Sigmoid colon (tissue), 7 donors: ENCODE measurements at places on chromosomes 1 and 21.

GRCh38 chr1:31978843-31979400 lies 34.7 kb upstream of the KHDRBS1 start:
- no peak overlapping the region for H3K27ac ChIP-seq
- H3K4me1 ChIP-seq, result no peaks in the 10 kb centered on the region
- H3K36me3 ChIP-seq, result no peaks in the 10 kb centered on the region
- H3K27me3 ChIP-seq, result no peaks in the 10 kb centered on the region
- DNase-seq, result no peak

- H3K27ac ChIP-seq, result no peak within 1 kb of the TSS
- no peak within 1 kb of the TSS for H3K4me3 ChIP-seq
- no peak for DNase-seq
- H3K4me1 ChIP-seq, result no peaks in the 10 kb centered on the region
- H3K27me3 ChIP-seq, result no peaks in the 10 kb centered on the region
Observed at GRCh38 chr21:30320215-30320614, at the start of gene KRTAP26-1. TSS of gene KRTAP26-1 (minus strand) at chr21:30320315. CDS start at chr21:30320035, 280 bp downstream.

GRCh38 chr1:212578041-212578440 lies 30.5 kb upstream of the ATF3 start:
- H3K4me3 ChIP-seq, result no peak overlapping the region
- H3K27ac ChIP-seq, result no peak overlapping the region
- no peak for DNase-seq
- H3K36me3 ChIP-seq, result no peaks in the 10 kb centered on the region

DNA sequence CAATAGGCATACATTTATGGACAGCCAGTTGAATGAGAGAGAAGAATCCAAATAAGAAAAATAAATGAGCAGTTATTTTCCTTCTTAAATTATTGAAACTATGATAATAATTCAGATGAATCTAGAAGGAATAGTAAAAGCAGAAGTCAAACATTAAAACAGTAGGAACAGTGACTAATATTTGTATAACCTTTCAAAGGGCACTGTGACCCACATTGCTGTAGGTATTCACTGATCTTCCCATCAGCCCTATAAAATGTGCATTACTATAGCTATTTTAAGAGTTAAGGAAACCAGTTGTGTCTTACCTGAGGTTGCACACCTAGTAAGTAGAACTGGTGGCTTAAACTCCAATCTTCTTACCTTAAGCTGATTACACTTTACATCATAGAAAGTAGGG lies 102.8 kb upstream of the ARTN start:
- no peak overlapping the region for H3K27ac ChIP-seq
- no peaks in the 10 kb centered on the region for H3K27me3 ChIP-seq
- no peak overlapping the region for H3K4me3 ChIP-seq
- H3K4me1 ChIP-seq, result no peaks in the 10 kb centered on the region
- DNase-seq, result no peak

DNA sequence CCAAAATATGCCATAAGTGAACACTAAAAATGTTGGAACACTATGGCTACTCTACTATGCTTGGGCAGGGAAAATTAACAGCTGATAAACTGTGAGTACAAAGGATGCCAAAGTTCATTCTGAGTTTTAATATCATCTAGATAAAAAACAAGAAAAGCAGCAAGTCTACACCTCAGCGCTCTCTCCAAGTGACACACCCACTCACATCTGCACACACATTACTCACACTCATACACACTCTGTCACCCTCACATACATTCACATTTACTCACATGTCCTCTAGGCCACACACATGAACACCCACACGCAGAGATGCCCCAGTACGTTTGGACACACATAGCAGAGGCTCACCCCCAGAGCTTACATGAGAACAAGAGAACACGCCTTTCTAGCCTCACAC lies 87.3 kb upstream of the RAB4A start:
- no peaks in the 10 kb centered on the region for H3K4me1 ChIP-seq
- H3K4me3 ChIP-seq, result no peak overlapping the region
- DNase-seq, result no peak
- no peaks in the 10 kb centered on the region for H3K27me3 ChIP-seq

DNA sequence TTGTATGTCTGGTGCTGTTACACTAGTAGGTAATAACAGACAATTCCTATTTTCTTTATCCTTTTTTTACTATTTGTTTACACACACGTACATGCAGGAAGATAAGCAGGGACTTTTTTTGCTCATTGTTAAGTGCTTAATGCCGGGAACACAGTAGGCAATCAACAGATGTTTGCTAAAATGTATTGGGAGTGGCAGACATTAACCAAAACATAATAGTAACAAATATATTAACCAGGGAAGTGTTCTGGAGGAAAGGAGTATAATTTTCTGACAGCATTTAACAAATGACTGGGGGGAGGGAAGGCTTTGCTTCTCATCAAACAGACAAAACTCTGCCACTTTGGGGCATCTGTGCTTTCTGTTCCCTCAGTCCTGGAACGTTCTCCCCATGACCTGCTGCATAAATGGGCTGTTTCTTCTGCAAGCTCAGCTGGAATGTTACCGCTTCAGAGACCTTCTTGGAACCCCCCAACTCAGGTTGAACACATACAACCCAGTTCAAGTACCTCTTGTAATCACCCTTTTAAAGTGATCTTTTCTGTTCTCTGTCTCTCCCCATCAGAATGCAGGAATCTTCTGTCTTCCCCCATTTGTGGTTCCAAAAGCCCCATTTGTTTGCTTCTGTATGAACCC lies 2.1 kb downstream of the CR1L start:
- no peak for DNase-seq
- peaks cover 6% of the 10 kb centered on the region for H3K4me1 ChIP-seq
- H3K36me3 ChIP-seq, result no peaks in the 10 kb centered on the region
- no peak overlapping the region for H3K27ac ChIP-seq

DNA sequence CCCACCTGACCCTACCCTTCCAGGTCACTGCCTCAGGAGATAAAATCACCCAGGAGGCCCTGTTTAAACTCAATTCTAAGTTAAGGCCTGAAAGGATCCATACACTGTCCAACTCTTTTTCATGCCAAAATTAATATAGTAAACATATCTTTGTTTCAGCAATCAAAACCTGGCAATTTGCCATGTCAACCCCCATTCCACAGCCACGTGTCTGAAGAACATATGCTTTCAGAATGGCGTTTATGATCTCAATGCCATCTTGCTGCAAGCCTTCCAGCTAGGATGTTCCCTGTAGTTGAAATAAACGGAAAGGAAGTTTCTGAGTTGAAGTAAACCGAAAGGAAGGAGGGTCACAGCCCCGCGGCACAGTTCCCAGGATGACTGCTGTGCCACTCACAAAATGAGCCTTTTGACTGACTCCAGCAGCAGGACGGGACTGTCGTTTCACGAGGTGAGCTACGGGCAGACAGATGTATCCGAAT lies 472.0 kb downstream of the SMYD3 start:
- DNase-seq, result no peak
- no peaks in the 10 kb centered on the region for H3K27me3 ChIP-seq
- H3K4me1 ChIP-seq, result no peaks in the 10 kb centered on the region
- no peak overlapping the region for H3K27ac ChIP-seq
- no peaks in the 10 kb centered on the region for H3K36me3 ChIP-seq

GRCh38 chr1:151144474-151145303 lies 1.7 kb downstream of the SEMA6C start:
- H3K27me3 ChIP-seq, result no peaks in the 10 kb centered on the region
- DNase-seq, result no peak
- H3K4me1 ChIP-seq, result peaks cover 40% of the 10 kb centered on the region

DNA sequence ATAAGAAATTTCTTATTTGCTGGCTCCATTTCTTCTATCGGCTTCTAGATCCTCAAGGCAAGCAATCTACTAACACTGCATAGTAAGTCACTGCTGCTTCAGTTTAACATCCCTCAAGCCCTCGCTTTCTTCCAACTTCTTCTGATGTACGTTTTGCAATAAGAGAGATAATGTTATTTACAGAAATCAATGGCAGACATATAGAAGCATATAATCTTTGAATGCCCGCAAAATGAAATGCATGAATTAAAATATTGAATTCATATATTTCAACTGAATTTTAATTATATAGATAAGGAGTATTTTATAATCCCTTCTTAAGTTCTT lies 143.8 kb downstream of the KCTD3 start:
- H3K36me3 ChIP-seq, result no peaks in the 10 kb centered on the region
- no peak overlapping the region for H3K27ac ChIP-seq

DNA sequence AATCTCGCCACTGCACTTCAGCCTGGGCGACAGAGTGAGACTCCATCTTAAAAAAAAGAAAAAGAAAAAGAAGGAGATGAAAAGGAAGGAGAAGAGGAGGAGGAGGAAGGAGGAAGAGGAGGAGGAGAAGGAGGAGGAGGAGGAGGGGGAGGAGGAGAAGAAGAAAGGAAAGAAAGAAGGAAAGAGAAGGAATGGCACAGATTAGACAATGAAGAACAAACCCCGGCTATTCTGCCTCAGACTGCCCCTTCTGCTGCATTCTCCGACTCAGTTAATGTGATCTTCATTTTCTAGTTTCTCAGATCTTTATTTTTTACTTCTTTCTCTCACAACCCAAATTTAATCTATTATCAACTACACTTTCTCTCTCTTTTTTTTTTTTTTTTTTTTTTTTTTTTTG lies 40.1 kb upstream of the PTGFRN start:
- no peaks in the 10 kb centered on the region for H3K4me1 ChIP-seq
- H3K27me3 ChIP-seq, result no peaks in the 10 kb centered on the region

GRCh38 chr1:53572065-53572814 lies 113.0 kb downstream of the DMRTB1 start:
- H3K4me3 ChIP-seq, result no peak overlapping the region
- peak overlapping the region; percentile 33 for H3K27ac ChIP-seq
- no peaks in the 10 kb centered on the region for H3K4me1 ChIP-seq
- no peaks in the 10 kb centered on the region for H3K27me3 ChIP-seq
- DNase-seq, result peak; percentile 68

DNA sequence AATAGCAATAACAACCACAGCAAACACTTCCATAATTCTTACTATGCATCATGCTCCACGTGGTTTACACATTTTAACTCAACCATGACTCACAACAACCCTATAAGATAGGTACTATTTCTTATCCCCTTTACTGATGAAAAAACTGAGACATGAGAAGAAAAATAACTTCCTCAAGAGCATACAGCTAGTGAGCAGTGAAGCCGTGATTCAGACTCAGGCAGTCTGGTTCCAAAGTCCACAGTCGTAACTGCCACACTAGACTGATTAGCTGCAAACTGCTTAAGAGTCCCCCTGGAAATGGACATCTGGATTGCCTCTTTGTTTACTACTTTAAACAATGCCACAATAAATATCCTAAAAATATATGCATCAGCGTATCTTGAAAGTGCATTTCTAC lies 55.7 kb downstream of the PLD5 start:
- no peaks in the 10 kb centered on the region for H3K4me1 ChIP-seq
- H3K27ac ChIP-seq, result no peak overlapping the region
- H3K27me3 ChIP-seq, result no peaks in the 10 kb centered on the region
- no peak for DNase-seq

DNA sequence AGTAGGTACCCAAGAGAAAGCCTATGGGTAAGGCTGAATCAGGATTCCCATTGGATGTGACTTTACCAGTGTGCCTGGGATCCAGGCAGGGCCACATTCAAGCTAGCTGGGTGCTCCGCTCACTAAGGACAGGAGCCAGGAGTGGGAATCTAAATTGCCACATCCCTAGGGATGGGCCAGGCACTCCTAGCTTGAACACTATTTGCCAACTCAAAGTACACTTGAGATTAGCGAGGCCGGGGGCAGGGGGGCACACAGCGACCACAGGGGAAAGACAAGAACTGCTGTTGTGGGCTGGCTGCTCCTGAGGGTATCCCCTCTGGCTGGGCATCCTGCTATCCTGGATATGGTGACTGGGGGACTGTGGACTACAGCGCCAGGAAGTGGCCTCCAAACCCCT lies 4.3 kb downstream of the SLC45A3 start:
- H3K27ac ChIP-seq, result no peak overlapping the region
- peaks cover 17% of the 10 kb centered on the region for H3K4me1 ChIP-seq
- DNase-seq, result no peak
- H3K4me3 ChIP-seq, result no peak overlapping the region
- H3K36me3 ChIP-seq, result no peaks in the 10 kb centered on the region
- H3K27me3 ChIP-seq, result peaks cover 3% of the 10 kb centered on the region

- no peaks in the 10 kb centered on the region for H3K4me1 ChIP-seq
- H3K27ac ChIP-seq, result no peak overlapping the region
- DNase-seq, result no peak
- no peaks in the 10 kb centered on the region for H3K36me3 ChIP-seq
- no peak overlapping the region for H3K4me3 ChIP-seq
Observed at GRCh38 chr1:99943223-99943794, 26.5 kb upstream of the SLC35A3 start.

DNA sequence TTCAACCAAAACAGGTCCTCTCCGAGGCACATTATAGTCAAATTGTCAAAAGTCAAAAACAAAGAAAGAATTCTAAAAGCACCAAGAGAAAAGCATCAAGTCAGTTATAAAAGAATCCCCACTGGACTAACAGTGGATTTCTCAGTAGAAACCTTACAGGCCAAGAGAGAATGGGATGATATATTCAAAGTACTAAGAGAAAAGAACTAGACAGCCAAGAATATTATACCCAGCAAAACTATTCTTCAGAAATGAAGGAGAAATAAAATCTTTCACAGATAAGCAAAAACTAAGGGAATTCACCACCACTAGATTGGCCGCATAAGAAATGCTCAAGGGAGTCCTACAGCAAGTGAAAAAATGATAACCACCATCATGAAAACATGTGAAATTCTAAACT lies 16.1 kb downstream of the OLFML3 start:
- H3K4me3 ChIP-seq, result no peak overlapping the region
- H3K27ac ChIP-seq, result no peak overlapping the region
- H3K4me1 ChIP-seq, result no peaks in the 10 kb centered on the region
- no peak for DNase-seq
- no peaks in the 10 kb centered on the region for H3K36me3 ChIP-seq
- H3K27me3 ChIP-seq, result no peaks in the 10 kb centered on the region

DNA sequence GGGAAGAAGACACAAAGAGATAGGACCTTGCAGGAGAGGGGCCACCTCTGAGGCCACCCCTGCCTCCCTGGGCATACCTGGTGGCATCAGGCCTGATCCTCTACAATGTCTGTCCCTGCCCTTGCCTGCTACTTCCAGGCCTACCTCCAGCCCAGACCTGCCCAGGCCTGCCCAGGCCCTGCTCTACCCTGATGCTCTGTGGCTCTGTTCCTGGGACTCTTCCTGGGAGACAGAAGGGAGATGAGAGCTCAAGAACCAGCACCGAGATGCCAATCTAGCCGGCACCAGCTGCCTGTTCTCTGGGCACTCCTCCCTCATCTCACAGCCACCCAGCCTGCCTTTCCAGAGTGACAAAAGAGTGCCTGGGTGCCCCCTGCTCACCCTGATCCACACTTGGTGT lies 2.7 kb downstream of the CELF3 start:
- no peaks in the 10 kb centered on the region for H3K36me3 ChIP-seq
- peaks cover 10% of the 10 kb centered on the region for H3K4me1 ChIP-seq
- no peak overlapping the region for H3K4me3 ChIP-seq
- peaks cover 16% of the 10 kb centered on the region for H3K27me3 ChIP-seq

DNA sequence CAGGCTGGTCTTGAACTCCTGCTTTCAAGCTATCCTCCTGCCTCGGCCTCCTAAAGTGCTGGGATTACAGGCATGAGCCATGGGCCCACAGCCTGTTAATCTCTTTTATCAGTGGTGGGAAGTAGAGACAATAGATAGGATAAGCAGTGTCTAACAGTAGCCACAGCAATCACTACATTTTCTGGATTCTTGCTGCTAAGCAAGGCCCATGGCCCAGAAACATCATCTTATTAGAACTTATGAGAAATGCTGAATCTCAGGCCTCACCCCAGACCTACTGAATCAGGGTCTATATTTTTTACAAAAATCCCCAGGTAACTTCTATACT lies 29.7 kb downstream of the IGFN1 start:
- H3K27ac ChIP-seq, result no peak overlapping the region
- H3K4me1 ChIP-seq, result no peaks in the 10 kb centered on the region
